ENCODE measurements at places on chromosomes 12 and 14.

DNA sequence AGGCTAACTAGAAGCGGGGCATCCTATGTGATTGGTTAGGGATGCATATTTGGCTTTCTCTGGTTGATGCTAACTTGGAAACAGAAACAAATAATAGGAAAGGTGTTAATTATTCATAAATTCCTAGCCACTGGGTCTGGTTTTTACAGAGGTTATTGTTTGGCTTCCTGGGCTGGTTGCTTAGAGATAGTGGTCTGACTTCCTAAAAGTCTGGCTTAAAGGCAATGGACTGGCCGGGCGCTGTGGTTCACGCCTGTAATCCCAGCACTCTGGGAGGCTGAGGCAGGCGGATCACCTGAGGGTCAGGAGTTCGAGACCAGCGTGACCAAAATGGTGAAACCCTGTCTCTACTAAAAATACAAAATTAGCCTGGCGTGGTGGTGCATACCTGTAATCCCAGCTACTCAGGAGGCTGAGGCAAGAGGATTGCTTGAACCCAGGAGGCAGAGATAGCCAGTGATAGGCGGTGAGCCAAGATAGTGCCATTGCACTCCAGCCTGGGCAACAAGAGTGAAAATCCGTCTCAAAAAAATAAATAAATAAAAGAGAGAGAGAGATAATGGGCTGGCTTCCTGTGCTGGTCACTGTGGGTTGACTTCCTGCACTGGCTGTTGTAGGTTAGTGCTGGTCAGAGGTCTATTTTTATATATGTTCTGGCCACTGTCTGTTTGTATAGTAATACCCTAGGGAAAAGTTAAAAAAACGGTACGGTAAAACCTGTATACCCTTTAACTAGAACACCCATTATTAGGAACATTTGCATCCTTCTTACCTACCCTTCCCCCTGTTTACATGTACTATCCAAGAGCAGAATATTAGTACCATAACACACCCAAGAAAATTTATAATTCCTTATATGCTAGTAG, 24.1 kb downstream of the OR6S1 start:
- DNase-seq = no peak

- no peak for DNase-seq
These were observed 145.5 kb upstream of the NOVA1 start for GRCh38 chr14:26743284-26743683.

DNA sequence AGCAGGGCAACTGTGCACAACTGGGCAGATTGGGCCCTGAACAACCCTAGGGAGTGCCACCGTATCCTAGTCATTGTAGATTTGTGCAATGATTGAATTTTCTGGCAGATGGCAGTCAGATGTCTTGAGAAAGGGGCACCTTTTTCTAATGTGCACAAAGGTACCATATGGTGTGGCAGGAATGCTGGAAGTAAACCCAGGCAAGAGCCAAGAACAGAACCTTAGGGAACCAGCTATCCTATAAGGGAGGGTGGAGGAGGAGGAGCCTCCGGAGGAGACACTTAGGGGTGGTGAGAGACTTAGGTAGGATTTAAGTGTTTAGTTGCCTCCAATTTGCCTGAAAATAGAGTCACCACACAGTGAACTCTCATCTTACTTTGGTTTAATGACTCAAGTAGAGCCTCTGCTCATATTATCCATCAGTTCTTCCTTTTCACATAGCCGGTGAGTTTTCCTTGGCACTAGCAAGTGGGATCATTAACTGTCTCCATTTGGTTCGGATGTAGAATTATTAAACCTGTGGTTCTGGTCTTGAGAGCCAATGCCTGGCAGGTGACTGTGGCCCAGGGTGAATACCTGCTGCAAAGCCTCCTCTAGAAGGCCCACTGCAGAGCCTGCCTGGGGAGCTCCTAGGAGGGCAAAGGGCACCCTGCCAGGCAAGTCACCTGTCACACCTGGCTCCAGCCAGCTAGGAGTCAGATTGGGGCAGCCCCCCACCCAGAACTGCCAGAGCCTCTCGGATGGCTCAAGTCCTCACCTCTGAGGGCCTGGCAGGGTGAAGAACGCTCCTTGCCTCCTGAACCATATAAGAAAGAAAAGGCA, 184.4 kb upstream of the HIF1A start:
- no peak for DNase-seq

DNA sequence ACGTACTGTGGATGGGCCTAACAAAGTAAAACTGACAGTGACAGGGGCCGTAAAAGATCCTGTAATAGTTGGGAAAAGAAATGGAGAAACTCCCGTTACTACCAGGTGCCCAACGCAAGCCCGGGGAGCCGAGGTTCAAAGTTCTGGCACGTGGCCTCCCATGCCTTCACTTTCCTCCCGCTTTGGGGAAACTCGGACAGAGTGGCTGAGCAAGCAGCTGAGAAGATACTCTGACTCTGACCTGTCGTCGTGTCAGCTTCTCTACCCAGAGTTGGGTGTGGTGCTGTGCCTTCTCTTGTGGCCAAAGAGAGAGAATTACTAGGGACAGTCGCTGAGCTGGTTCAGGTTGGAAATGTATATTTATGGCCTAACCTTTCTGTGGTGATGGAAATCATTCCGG, 1.7 kb downstream of the B4GALNT3 start:
- DNase-seq = no peak

DNA sequence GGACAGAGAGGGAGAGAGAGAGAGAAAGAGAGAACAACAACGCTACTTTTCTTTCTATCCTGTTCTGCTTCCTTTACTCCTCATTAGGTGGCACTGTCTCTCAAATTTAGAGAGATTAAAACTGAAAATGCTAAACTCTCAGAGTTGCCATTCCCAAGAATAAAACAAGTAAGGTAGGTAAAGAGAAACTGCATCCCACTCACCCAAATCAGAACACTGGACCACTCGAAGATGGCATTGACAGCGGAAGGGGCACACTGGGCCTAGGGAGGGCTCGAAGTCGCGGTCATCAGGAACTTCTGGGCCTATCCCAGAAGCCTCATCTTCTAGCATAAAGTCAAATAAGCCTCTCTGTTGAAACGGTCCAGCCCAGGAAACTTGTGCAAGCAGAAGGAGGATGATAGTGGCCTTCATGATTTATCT, 4.5 kb downstream of the DCN start:
- no peak for DNase-seq

DNA sequence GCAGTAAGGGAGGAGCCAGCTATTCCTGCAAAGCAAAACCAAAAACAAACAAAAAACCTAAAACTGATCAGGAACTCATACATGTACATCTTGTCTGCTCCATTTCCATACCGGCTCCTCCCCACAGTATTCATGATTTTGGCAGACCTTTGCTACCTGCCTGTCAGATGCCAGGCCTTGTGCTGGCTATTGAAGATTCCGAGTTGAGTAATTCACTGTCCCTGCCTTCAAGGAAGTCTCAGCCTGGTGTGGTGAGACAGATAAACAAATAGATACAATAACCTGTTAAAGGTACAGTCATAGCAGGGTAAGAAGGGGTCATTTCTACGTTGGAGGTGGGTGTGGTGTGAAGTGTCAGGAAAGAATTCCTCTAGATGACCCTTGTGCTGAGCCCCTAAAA, 42.7 kb downstream of the SUSD6 start:
- no peak for DNase-seq

DNA sequence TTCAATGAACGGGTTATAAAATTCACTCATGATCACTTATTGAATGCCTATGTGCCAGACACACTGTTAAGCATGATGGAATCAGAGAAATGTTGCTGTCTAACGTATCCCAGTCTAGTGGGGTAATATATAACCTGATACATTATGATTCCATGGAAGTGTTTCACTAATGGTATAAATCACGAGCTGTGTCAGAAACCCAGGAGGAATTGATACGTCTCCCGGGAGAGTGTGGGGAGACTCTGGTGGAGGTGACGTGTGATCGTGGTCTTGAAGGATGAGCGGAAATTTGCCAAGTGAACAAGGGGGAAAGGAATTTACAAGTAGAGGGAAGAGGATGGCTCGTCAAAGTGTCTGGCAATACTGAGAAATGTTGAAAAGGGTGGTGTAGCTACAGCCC, 26.5 kb downstream of the MANSC1 start:
- DNase-seq = no peak

GRCh38 chr12:71546322-71546861, 106.8 kb downstream of the LGR5 start:
- DNase-seq = no peak

GRCh38 chr14:96095581-96096476, 56.7 kb downstream of the C14orf132 start:
- no peak for DNase-seq

GRCh38 chr12:108702595-108703320, 28.6 kb downstream of the CORO1C start:
- no peak for DNase-seq

- DNase-seq = no peak
These were observed 1.5 kb upstream of the GALNT6 start for GRCh38 chr12:51392556-51393237.

GRCh38 chr14:90519262-90519920, 122.6 kb downstream of the CALM1 start:
- no peak for DNase-seq

DNA sequence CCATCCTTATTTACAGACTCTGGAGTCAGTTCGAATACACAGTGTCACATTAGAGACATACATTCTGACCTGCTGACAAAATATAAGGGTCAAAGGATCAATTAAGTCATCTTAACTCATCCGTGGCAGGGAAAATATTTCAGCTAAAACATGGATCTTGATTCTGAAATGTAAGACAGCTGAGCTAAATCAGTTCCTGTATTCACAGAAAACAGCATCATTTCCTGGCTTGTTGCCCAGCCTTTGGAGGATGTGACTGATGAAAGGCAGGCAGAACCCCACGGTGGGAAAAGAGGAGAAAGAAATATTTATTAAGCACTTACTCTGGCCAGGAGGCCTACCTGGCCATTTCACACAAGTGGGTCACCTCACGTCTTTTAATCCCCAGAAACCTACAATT, 101.9 kb downstream of the GAS2L3 start:
- DNase-seq = no peak

DNA sequence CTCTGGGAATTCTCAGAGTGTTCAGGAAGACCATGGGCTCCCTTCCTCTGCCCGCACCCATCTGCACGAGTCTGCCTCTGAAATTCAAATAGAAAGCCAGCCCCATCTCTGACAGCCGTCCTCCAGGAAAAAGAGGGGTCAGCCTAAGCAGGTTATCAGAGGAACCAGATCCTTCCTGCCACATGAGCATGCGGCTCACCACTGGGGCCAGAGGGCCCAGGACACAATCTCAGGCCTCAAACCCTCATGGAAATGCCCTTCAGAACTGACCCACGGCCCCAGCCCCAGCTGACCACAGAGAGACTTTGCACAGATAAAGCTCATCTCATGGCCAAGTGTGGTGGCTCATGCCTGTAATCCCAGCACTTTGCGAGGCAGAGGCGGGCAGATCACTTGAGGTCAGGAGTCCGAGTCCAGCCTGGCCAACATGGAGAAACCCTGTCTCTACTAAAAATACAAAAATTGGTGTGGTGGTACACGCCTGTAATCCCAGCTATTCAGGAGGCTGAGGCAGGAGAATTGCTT, 23.2 kb downstream of the PXN start:
- no peak for DNase-seq

GRCh38 chr12:31629756-31630732, 29.4 kb upstream of the ETFBKMT start:
- no peak for DNase-seq

DNA sequence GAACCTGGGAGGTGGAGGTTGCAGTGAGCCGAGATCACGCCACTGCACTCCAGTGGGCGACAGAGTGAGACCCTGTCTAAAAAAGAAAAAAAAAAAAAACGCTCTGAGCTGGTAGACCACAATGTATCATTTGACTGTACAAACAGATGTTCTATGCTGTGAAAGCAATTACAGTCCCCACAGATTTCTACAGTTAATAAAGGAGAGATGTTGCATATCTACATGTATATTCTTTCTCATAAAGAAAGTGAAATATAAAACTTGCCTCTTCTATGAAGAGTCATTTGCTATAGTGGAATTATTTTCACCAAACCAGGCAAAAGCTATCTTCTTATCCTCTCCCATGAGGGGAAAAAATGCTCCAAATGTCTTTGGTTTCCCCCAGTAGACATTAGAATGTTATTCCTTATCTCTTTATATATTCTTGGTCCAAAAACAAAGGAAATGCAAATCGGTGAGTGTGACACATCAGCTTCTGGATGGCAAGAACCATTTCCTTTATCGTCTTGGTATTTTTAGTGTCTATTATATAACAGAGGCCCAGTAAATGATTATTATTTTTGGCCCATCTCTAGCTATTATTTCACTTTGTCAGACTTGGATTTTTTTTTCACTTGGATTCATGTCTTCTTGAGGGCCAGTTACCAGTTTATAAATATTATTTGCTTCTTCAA, 230.4 kb downstream of the SSPN start:
- no peak for DNase-seq

DNA sequence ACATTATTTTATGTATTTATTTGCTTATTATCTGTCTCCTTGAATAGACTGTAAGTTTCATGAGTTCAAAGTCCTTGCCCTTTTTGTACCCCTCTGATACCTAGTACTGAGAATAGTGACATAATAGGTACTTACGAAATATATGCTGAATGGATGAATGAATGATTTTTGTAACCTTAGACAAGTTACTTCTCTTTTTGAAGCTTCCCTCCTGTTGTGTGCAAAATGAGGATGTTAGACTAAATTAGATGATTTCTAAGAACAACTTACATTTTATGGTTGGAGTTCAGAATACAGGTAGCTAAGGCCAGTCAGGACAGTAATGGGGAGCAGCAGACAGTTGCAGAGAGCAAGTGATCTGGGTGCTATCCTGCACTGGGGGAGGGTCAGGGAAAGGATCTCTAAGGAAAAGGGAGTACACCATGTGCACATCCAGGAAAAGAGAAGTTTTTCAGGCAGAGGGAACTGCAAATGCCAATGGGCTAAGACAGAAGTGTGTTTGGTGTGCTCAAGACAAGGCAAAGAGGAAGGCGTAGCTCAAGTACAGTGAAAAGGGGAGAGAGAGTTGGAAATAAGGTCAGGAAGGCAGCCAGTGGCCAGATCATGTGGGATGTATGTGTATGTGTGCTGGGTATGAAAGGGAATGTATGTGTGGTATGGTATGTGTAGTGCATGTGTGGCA, 59.4 kb upstream of the AMIGO2 start:
- no peak for DNase-seq

GRCh38 chr12:12481631-12482030, 81.0 kb downstream of the DUSP16 start:
- no peak for DNase-seq

DNA sequence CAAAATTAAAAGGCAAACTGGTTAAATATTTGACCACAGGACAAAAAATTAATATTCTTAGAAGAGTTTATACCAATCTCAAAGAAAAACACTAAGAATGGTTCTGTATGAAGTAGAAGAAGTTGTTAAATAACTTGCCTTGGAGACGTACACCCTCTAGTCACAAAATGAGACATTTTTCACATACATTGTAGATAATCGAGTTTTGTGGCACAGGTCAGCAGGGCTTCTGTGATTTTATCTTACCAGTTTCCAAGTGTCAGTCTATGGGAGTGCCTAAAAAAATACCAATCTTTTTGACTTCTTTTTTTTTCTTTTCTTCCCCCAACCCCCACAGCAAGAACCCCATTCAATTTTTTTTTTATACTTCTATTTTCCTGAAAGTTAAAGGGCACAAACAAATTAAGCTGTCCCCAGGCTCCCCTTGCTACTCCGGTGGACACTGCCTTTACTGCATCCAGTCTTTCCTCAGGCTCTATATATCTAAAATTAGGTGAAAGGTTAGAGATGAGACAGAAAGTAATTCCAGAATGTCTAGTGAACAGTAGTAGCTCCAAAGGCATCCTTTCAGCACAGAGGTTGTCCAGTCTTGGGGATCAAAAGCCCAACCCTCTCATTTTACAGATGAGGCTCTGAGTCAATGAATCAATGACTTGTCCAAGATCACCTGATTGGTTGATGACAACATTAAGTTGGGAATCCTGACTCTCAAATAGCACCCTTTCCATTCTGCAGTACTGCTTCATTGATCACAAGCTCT, 6.2 kb downstream of the LIMA1 start:
- no peak for DNase-seq
